ENCODE measurements at places on chromosomes 4 and X. TPM values are rescaled to one million over a fixed set of nuclear protein-coding genes. Genes with fewer than 3 reads are reported as not detected.

Gene FGFR3
- polyA plus RNA-seq = 3.8 TPM

DNA sequence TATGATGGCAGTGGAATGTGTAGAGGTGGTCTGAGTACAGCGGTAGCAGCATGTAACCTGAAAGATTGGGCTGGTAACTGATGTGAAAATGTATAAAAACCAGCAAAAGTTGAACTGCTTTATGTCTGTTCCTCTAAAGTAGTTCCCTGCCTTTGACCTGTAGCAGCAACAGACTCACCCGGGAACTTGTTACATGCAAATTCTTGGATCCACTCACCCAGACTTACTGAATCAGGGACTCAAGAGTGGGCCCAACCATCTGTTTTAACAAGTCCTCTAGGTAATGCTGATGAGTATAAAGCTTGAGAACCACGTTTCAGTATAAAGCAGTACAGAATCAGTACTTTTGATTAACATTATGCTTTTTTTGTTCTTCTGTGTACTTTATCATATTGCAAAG is 84.7 kb downstream of the RAP1GDS1 start:
- DNase-seq = no peak

Gene SLC6A8
- polyA plus RNA-seq = 6.9 TPM

GRCh38 chrX:64187762-64188150 is 17.8 kb downstream of the AMER1 start:
- no peak for DNase-seq

GRCh38 chr4:64564126-64564525 is 154.9 kb upstream of the TECRL start:
- no peak for DNase-seq

DNA sequence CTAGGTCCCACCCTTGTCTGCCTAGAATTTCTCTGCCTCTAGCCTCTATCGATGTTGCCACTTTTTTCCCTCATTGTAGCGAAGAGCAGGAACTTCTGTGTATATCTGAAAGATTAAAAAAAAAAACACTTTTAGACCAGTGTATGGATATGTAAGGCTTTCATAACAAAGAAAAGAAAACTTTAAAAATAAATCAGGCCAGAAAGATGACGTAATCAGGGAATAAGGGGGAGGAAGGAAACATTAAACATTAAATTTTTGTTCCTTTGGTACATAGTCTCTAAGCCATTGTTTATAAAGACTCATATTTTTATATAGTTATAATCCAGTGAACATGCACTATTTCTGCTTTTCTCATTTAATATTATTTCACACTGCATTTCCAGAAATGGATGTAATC is 26.2 kb upstream of the FTHL17 start:
- no peak for DNase-seq

Gene TXK
- 0.06 TPM for polyA plus RNA-seq

All from A549 (cell line).